Activated CD8-positive, alpha-beta T cell treated with anti-CD3 and anti-CD28 coated beads, Interleukin-2, amount 10 ng/mL, durations not matched to agents 7 days and 5 days (primary cell): ENCODE measurements at places on chromosomes 3 and 15. TPM values are rescaled to one million over a fixed set of nuclear protein-coding genes. Genes with fewer than 3 reads are reported as not detected.

Gene IMPG2
- 0.29 TPM for total RNA-seq

Gene ACAA1
- 104 TPM for total RNA-seq

Gene HCN4
- not detected for total RNA-seq

Gene CFAP91
- total RNA-seq: not detected

Gene RSL24D1
- total RNA-seq: 79.6 TPM

Gene GRIP2
- total RNA-seq: not detected

Gene BFSP2
- 0.45 TPM for total RNA-seq

Gene OR5K4
- total RNA-seq: not detected

Gene TM4SF18
- not detected for total RNA-seq

Gene DGKG
- 0.37 TPM for total RNA-seq

Gene TLNRD1
- 32.3 TPM for total RNA-seq

Gene ALDH1A3
- not detected for total RNA-seq

Gene ZBTB20
- 8.1 TPM for total RNA-seq

Gene RHOV
- not detected for total RNA-seq

Gene TYRO3
- 0.71 TPM for total RNA-seq

Gene ABCC5
- total RNA-seq: 16.7 TPM

Gene DNAH12
- not detected for total RNA-seq

Gene C3orf18
- total RNA-seq: 58.5 TPM

Gene ARPP21
- not detected for total RNA-seq

Gene SIN3A
- 104 TPM for total RNA-seq

Gene PLCB2
- 160 TPM for total RNA-seq

Gene CCR8
- 0.55 TPM for total RNA-seq

Gene C3orf49
- total RNA-seq: not detected

Gene RPP25
- total RNA-seq: 7.2 TPM

Gene ACTL6A
- 88.3 TPM for total RNA-seq

Gene CCR3
- 0.34 TPM for total RNA-seq
